ENCODE measurements at places on chromosomes 16 and 17. TPM values are rescaled to one million over a fixed set of nuclear protein-coding genes. Genes with fewer than 3 reads are reported as not detected.

Gene ABCA9
- 1.3 TPM for total RNA-seq

Gene PITPNM3
- 1.4 TPM for total RNA-seq

Gene KRTAP2-3
- total RNA-seq: not detected

Gene SRCIN1
- total RNA-seq: 8.4 TPM

Gene CCL13
- not detected for total RNA-seq

Gene KCNH6
- total RNA-seq: not detected

DNA sequence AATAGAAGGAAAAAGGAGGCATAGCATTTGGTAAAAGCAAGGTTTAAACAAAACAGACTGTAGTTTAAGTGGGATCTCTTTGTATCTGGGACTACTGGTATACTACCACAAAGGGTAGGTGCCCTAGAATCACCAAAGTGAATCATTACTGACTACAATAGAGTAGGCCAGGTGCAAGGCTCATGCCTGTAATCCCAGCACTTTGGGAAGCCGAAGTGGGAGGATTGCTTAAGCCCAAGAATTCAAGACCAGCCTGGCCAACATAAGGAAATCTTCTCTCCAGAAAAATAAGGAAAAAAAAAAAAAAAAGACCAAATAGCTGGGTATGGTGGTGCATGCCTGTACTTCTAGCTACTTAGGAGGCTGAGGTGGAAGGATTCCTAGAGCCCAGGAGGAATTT is 60.8 kb upstream of the CORO6 start:
- DNase-seq: no peak

GRCh38 chr16:19017179-19017578 is 33.4 kb downstream of the TMC7 start:
- DNase-seq: no peak

DNA sequence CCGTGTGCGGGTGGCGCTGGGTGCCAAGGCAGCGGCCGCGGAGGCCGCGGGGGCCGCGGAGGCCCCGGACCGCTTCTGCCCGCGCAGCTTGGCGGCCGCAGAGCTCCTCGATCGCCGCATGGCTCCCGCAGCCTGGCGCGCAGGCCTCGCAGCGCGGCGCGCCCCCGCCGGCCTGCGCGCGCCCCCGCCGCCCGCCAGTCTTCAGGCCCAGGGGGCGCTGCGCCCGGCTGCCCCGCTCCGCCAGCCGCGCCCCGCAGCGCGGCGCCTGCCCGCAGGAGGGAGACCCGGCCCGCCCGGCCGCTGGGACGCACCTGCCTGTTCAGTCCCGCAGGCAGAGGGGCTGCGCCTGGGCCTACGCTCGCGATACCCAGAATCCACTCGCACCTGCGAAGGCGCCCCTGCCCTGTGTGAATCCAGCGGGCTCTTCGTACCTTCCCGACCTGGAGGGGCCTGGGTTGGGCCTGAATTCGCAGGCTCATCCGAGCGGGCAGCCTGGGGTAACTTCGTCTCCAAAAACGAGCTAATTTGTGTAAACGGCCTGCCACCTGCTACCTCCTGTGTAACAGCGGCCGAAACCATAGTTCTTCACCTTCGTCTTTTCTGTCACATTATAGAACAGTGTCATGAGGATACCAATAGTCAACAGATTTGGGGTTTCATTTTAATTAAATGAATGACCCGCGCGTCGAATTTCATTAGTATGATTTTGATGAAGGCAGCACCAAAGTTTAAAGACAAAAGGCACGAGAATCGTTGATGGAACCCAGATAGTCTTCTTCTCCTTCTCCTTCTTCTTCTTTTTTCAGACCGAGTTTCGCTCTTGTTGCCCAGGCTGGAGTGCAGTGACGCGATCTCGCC is at the start of gene CENPV:
Gene CENPV, minus strand, starts transcription at position 153 of the 858 bp plus-strand sequence. Its CDS starts 33 bp downstream, at position 120.
- peak; percentile 58 for DNase-seq

DNA sequence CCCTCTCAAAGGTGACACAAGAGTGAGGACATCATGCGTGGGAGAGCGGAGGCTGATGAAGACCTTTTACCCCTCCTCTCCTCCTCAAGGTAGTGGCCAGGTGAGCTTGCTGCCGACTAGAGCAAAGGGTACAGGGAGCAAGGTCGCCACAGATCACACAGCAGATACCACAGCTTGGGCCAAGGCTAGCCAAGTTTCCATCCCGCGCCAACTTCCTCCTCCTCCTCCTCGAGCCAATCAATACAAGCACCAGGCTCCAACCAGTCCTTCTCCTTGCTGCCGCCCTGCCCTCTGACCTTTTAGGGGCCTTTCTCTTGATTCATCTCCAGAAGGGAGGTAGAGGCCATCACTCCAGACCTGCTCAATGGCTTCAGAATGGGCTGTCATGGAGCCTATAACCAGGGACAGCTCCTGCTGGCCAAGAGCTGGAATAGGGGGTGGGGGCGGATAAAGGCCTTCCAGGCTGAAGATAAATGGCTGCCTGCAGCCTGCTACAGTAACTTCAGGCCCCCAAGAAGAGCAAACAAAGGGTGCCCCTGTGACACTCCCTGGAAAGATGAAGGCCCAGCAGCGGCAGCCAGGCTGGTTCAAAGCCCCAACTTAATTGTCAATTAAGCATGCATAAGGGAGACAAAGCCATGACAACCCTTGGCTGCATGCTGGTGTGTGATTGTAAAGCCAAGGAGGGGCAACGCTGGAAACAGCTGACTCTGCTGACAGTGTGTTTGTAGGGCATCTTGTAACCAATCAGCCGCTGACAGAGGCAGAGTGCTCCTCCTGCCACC is 17.8 kb downstream of the HNF1B start:
- DNase-seq: no peak

DNA sequence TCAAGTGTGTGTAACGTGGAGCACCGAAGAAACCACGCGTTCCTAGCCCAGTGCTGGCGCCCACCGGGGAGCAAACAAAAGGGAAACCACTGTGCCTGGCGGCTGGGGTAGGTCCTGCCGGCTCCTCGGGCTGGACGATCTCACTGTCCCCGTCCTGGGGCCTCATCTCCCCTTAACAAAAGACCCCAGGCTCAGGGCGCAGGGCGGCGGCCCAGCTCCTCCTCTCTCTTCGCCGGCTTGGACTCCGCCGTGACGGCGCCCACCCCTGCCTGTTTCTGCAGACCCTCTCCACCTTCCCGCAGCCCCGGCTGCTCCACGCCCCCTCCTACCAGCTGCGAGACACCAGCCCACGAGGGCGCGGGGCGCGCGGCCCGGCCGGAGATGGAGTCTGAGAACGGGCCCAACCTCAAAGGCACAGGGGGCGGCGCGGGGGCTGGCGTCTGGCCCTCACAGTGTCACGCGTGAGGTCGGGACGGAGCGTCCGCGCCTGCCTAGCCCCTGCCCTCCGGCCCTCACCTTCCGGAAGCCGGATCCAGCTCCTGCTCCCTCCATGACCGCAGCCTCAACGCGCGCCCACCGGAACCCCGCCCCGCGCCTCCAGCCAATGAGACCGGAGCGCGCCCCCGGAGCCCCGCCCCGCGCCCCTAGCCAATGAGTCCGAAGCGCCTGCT is at the start of gene CENPX:
Gene CENPX, minus strand, starts transcription at position 569 of the 671 bp plus-strand sequence. Its CDS starts 17 bp downstream, at position 552.
- DNase-seq: peak; percentile 42

GRCh38 chr17:43410557-43411368 is 12.0 kb downstream of the ARL4D start:
- DNase-seq: no peak

GRCh38 chr16:27313422-27314160 is at the start of gene IL4R:
Gene IL4R (plus strand): TSS chr16:27313974. CDS start chr16:27340204, 26,230 bp downstream.
- peak; percentile 34 for DNase-seq

GRCh38 chr16:59212492-59213024 is 478.4 kb upstream of the GOT2 start:
- DNase-seq: no peak

GRCh38 chr16:48879223-48880122 is 269.5 kb upstream of the N4BP1 start:
- no peak for DNase-seq

GRCh38 chr17:47872651-47873161 is 21.7 kb upstream of the SP6 start:
- no peak for DNase-seq

GRCh38 chr17:49989518-49989880 is 5.5 kb downstream of the DLX3 start:
- no peak for DNase-seq

DNA sequence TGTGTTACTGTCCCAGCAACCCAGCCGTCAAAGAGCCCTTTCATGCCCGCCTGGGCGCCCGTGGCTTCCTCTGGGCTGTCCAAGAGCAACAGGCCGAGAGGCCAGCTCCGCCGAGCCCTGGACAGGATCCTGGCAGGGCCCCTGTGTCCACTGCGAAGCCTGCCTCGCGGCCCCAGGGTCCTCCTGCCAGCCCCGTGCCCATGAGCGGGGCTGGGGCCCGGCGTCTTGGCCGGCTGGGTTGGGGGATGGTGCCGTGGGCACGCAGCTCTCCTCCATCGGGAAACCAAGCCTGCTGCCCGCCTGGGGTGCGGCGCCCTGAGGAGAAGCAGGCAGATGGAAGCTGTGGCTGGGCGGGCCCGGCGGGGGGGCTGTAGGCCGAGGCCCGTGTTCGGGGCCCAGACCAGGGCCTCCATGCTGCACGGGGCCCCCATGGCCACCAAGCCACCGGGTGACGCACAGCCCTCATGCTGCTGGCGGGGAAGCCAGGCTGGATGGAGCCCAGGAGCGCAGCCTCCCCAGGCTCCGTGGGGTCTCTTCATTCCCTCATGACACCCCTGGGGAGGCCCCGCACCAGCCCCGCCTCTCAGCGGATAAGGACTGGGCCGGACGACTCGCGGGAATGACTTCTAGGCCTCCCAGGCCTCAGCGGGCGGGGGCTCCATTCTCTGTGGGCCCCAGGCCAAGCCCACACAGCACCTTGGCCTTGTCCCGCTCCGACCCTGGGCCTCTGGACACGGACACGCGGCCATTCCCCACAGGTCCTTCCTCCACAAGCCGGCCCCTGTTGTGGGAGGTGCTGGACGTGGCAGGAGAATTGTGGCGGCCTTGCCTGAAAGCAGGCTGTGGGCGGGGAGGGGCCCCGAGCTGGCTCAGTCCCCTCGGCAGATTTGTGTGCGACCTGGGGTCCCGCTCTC is at the start of gene C1QTNF8:
Gene C1QTNF8, minus strand, starts transcription at position 76 of the 914 bp plus-strand sequence. CDS start 1,322 bp downstream, outside the sequence.
- DNase-seq: no peak

DNA sequence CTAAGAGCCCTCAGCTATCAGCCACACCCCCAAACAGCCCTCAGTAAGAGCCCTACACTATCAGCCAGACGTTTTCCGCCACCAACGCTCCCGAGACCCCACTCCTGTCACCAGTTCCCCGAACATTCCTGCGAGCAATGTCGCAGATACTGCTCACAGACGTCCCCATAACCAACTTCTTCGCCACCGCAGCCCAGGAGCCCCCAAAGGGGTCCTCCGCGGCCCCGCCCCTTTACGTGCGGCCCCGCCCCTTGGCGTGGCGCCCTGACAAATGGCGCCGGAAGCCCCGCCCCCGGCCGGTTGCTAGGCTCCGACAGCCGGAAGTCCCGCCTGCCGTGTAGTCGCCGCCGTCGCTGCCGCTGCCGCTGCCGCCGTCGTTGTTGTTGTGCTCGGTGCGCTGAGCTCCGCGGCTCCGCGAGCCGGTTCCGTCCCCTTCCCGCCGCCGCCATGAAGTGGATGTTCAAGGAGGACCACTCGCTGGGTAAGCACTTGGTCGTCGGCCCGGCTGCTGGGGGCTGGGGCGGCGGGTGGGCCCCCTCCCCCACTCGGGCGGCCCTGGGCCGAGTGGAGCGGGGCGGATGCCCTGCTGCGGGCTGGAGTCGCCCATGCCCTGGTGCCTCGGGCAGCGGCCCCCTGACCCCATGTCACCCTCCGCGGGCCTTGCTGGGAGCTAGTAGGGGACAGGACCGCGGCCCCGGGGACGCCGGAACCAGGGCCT is at the start of gene GABARAPL2:
Gene GABARAPL2, plus strand, starts transcription at position 340 of the 718 bp plus-strand sequence. Its CDS starts 108 bp downstream, at position 448.
- peak; percentile 94 for DNase-seq

DNA sequence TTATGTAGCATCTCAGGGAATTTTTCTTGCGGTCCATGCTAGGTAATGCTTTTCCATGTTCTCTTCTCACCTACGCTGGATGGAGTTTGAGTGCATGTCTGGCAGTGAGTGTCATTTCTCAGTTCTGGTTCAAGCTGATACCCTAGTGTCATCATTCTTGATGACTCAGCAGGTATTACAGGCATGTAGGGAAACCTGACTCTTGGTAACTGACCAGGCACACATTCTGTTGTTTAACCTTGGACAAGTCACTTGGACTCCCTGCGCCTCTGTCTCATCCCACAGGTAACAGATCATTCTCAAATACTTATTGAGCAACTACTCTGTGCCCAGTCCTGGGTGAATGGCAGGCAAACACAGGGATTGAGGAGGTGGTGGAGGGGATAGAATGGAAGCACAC is 6.8 kb upstream of the RBFOX1 start:
- DNase-seq: no peak

DNA sequence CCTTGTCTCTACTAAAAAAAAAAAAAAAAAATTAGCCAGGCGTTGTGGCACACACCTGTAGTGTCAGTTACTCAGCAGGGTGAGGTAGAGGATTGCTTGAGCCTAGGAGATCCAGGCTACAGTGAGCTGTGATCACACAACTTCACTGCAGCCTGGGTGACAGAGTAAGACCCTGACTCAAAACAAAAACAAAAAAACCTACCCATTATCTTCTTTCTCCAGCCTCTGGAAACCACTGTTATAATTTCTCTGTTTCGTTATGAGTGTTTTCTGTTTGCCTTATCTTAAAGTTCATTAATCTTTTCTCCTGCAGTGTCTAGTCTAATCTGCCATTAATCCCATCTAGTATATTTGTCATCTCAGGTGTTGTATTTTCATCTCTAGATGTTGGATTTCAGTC is 18.6 kb upstream of the CLTC start:
- no peak for DNase-seq

DNA sequence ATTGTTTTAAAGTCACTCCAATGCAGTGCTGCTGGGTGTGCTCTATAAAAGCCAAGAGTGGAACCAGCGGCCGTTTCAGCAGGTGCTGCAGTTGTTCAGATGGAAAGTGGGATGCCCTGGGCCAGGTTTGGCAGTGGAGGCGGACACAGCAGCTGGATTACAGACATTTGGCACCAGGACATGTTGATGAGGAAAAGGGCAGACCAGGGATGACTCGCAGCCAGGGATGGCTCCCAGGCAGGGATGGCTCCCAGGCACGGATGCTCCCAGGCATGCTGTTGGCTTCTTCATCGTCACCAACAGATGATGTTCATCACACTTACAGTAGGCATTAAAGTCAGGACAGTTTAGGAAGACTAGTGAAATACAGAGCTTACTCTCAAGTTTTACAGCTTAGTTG is 10.0 kb downstream of the GAN start:
- DNase-seq: no peak

DNA sequence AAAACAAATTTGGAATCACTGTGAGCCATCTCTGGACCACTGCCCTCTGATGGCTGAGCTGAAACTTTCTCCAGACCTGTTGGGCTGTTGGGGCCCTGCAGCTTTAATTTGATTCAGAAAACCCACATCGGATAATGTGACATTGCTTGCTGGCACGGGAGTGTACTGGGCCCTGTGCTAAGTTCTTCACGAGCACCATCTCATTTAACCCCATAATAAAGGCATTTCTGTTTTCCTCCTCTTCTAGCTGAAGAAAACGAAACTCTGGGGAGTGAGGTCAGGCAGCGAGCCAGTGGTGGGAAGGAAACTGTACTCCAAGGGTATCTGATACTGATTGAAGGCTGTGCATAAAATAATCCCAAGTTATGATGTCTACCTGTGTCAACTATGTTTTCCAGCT is 34.5 kb upstream of the TNRC6A start:
- no peak for DNase-seq

Data from neural crest cell (in vitro differentiated cells).